Small intestine (tissue), 16 donors: ENCODE measurements at places on chromosomes 6 and 20. TPM values are rescaled to one million over a fixed set of nuclear protein-coding genes. Genes with fewer than 3 reads are reported as not detected.

DNA sequence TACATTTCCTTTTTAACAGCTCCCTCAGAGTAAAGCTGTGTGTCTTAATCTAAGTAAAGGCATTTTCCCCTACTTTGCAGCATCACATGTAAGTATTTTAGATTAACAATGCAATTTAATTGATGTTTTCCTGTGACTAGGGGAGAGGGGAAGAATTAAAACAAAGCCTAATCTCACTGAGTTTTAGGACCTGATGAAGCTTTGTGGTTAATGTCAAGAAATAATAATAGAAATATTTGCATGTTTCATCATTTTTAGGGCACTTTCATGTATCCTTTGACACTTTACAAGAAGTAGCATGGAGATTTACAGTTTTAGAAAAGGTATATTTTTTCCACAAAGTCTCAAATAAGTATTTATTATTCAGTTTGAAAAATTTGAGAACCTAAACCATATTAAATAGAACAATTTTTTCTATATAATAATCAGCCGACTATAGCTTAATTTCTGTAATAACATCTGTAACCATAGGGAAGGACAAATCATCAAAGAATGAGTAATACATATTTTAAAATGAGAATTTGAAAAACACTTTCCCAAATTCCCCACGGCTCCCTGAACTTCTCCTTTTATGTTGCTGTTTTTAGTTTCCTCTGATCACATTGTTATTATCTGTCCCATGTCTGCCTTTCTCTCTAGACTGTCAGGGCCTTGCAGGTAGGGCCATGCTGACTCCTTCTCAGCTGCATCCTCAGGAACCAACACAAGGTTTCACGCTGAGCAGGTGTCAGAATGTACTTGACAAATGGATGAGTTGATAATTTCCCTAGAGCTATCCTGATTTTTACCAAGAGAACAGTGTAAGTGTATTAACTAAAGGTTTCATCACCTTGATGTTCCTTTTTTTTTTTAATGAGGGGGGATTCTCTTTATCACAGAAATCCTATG, 338.1 kb downstream of the SYNE1 start:
- no peak overlapping the region for H3K4me3 ChIP-seq
- H3K27me3 ChIP-seq, result no peaks in the 10 kb centered on the region
- no peak overlapping the region for H3K27ac ChIP-seq
- no peaks in the 10 kb centered on the region for H3K36me3 ChIP-seq
- DNase-seq, result no peak

GRCh38 chr6:148313488-148313887, 29.1 kb upstream of the SASH1 start:
- no peak for DNase-seq
- H3K4me3 ChIP-seq, result no peak overlapping the region
- H3K4me1 ChIP-seq, result no peaks in the 10 kb centered on the region
- no peak overlapping the region for H3K27ac ChIP-seq

- no peak overlapping the region for H3K4me3 ChIP-seq
- H3K36me3 ChIP-seq, result no peaks in the 10 kb centered on the region
- H3K4me1 ChIP-seq, result no peaks in the 10 kb centered on the region
- DNase-seq, result no peak
Measured at GRCh38 chr20:24637087-24637486, 167.7 kb downstream of the SYNDIG1 start.

DNA sequence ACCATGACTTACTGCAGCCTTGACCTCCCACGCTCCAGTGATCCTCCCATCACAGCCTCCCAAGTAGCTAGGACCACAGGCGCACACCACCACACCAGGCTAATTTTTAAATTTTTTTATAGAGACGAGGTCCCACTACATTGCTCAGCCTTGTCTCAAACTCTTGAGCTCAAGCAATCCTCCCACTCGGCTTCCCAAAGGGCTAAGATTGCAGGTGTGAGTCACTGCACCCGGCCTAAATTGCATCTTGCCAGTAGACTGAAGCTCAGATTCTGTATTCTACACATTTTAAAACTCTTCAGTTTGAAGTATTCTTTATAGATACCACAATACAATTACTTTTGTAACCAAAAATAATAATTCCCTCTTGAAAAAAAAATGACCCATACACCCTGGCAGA, 11.4 kb downstream of the NUDT3 start:
- H3K27ac ChIP-seq, result no peak overlapping the region
- H3K4me1 ChIP-seq, result peaks cover 6% of the 10 kb centered on the region
- H3K36me3 ChIP-seq, result peaks cover 9% of the 10 kb centered on the region
- DNase-seq, result no peak
- H3K27me3 ChIP-seq, result no peaks in the 10 kb centered on the region

DNA sequence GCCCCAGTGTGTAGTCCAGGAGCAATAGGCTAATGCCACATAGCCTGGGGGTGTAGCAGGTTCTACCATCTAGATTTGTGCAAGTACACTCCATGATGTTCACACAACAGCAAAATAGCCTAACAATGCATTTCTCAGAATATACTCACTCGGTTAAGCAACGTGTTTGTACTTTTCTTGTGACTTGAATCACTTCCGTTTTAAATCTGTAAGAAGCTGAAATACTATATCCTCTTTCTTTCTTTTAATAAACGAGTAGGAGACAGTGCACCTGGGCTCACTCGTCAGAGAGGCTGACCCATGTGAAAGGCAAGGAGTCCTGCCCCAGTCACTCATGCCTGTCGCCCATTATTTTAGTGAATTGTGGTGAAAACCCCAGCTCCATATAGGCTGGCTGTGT, 201.6 kb downstream of the FOXA2 start:
- H3K4me3 ChIP-seq, result no peak overlapping the region
- H3K4me1 ChIP-seq, result no peaks in the 10 kb centered on the region
- H3K27ac ChIP-seq, result no peak overlapping the region
- no peaks in the 10 kb centered on the region for H3K27me3 ChIP-seq
- no peak for DNase-seq

GRCh38 chr20:25148982-25149846, 46.3 kb upstream of the ENTPD6 start:
- no peaks in the 10 kb centered on the region for H3K4me1 ChIP-seq
- no peak for DNase-seq
- no peak overlapping the region for H3K27ac ChIP-seq
- H3K4me3 ChIP-seq, result no peak overlapping the region
- no peaks in the 10 kb centered on the region for H3K36me3 ChIP-seq

GRCh38 chr6:137271245-137272183, 52.3 kb upstream of the IFNGR1 start:
- H3K36me3 ChIP-seq, result no peaks in the 10 kb centered on the region
- H3K4me3 ChIP-seq, result no peak overlapping the region
- no peak overlapping the region for H3K27ac ChIP-seq

DNA sequence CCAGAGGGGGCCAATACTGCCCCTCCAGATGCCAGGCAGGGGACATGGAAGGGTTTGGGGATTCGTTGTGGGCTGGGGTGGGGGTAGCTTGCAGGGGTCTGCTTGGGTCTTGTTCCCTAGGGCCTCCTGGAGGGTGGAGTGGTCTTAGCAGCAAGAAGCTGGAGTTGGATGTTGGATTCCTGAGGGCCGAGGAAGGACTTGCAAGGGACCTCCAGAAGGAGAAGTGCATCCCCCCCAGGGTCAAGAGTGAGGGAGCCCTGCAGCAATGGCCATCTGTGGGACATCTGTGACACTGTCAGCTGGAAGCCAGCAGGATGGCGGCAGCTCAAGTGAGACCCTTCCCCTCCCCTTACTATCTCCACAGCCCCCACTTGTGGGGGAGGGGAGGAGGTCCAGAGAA, 25.4 kb upstream of the CCN5 start:
- H3K27me3 ChIP-seq, result no peaks in the 10 kb centered on the region
- no peaks in the 10 kb centered on the region for H3K36me3 ChIP-seq
- DNase-seq, result no peak
- H3K4me1 ChIP-seq, result peaks cover 23% of the 10 kb centered on the region

- H3K27ac ChIP-seq, result no peak overlapping the region
- no peaks in the 10 kb centered on the region for H3K4me1 ChIP-seq
- H3K4me3 ChIP-seq, result no peak overlapping the region
- DNase-seq, result no peak
- H3K27me3 ChIP-seq, result no peaks in the 10 kb centered on the region
Measured at GRCh38 chr6:117329926-117330325, 64.6 kb downstream of the VGLL2 start.

DNA sequence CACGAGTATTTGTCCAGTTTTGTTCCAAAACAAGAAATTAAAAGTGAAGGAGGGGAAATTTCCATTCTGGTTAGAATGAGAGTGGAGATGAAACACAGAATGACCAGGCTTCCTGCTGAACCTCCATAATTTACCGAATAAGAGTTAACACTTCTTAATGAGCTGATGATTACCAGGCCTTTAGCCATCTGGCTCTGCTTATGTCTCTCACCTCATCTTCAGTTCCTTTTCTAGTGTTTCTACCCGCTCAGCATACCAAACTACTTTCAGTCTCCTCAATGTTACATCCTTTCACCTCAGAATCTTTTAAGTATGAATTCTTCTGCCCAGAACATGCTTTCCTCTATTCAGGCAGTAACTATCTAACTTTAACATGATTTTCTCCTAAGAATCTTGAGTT, 209.0 kb upstream of the RSPO3 start:
- H3K27me3 ChIP-seq, result no peaks in the 10 kb centered on the region
- no peaks in the 10 kb centered on the region for H3K4me1 ChIP-seq
- no peak overlapping the region for H3K27ac ChIP-seq
- no peak for DNase-seq
- no peak overlapping the region for H3K4me3 ChIP-seq

- DNase-seq, result no peak
- peaks cover 10% of the 10 kb centered on the region for H3K4me1 ChIP-seq
- H3K27ac ChIP-seq, result peak overlapping the region; percentile 81
- H3K27me3 ChIP-seq, result no peaks in the 10 kb centered on the region
Measured at GRCh38 chr6:41578217-41579087, 32.3 kb downstream of the FOXP4 start.

- no peak overlapping the region for H3K4me3 ChIP-seq
- H3K27ac ChIP-seq, result no peak overlapping the region
- peaks cover 6% of the 10 kb centered on the region for H3K36me3 ChIP-seq
- no peak for DNase-seq
- peaks cover 2% of the 10 kb centered on the region for H3K27me3 ChIP-seq
Measured at GRCh38 chr6:106417572-106418147, 57.1 kb downstream of the CRYBG1 start.

GRCh38 chr6:149484733-149485700, at the start of gene ZC3H12D:
Gene ZC3H12D (minus strand): TSS chr6:149485014. CDS start chr6:149474543, 10,471 bp downstream.
- DNase-seq, result peak; percentile 96
- no peaks in the 10 kb centered on the region for H3K27me3 ChIP-seq
- H3K4me1 ChIP-seq, result peaks cover 40% of the 10 kb centered on the region
- peak within 1 kb of the TSS; percentile 92 for H3K27ac ChIP-seq

DNA sequence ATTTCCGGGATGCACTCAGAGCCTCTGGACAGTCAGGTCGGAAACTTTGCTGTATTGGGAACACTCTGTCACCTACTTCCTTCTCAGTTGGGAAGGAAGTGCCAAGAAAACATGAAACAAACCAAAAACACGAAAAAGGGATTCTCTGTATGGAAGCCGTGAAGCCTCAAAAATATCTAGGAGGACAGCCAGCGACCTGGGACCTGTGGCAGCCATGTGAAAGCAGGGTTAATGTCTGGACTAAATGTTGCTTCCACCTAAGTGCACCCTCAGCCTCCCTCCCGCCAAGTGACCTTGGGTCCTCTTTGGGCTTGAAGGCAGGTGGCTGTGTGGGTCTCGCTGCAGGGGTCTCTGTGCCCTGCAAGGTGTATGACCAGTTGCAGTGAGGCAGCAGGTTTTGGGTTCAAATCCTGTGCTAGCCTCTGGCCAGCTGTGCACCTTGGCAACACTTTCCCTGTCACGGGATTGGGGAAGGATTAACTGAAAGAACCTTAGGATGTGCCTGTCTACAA, 851 bp downstream of the MAVS start:
- H3K4me3 ChIP-seq, result peak overlapping the region; percentile 100
- DNase-seq, result peak; percentile 28
- H3K36me3 ChIP-seq, result no peaks in the 10 kb centered on the region
- H3K27ac ChIP-seq, result peak overlapping the region; percentile 92
- no peaks in the 10 kb centered on the region for H3K27me3 ChIP-seq

- H3K4me1 ChIP-seq, result no peaks in the 10 kb centered on the region
- H3K27me3 ChIP-seq, result no peaks in the 10 kb centered on the region
- peak; percentile 16 for DNase-seq
- H3K4me3 ChIP-seq, result no peak overlapping the region
- H3K27ac ChIP-seq, result no peak overlapping the region
Measured at GRCh38 chr6:110233770-110234374, 53.6 kb downstream of the CDC40 start.

DNA sequence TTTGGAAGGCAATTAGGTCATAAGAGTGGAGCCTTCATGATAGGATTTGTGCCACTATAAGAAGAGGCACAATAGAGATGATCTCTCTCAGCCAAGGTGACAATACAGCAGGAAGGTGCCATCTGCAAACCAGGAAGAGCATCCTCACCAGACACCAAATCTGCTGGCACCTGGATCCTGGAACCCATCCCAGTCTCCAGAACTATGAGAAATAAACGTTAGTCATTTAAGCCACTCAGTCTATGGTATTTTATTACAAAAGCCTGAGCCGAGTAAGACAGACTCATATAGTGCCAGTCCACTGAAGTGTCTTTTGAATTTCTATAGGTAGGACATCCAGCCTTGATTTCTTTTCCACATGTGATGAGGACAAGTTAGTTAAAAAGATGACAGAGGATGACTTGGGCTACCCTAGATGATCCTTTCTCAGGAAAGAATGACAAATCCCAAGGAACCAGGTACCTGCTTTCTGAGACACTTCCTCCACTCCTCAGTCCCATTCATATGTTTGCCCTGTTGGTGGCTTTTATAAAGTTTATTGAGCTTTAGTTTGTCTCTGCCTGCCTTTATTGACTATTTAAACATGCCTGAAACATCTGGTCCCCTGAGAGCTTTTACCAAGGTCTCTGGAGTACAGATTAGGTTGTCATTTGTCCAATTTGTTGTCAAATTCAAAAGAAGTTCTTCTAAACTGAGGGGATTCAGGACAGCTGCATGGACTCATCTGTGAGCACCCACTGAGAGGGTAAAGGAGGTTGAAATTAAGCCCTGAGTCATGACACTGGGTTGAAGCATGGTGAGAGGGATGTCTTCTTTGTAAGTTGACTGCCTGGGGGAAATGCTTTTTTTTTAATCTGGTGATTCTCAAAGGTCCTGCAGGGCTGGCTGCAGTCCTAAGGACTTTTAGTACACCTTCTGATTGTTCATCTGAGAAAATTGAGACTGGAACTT, 165.0 kb upstream of the PLCB4 start:
- no peaks in the 10 kb centered on the region for H3K4me1 ChIP-seq
- H3K27ac ChIP-seq, result no peak overlapping the region
- H3K27me3 ChIP-seq, result no peaks in the 10 kb centered on the region
- no peak overlapping the region for H3K4me3 ChIP-seq
- DNase-seq, result no peak

DNA sequence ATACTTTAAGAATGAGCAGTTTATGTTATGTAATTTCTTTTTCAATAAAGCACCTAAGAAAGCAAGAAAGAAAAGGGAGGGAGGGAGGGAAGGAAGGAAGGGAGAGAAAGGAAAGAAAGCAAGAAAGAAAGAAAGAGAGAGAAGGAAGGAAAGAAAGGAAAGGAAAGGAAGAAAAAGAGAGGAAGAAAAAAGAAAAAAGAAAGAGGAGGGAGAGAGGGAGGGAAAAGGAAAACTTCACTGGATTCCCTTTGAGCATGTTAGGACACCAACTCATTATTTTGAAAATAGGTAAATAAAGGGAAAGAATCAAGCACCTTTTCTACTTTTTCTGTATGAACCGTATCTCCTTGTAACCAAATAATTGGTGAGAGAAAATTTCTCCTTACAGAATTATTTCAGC, 32.3 kb upstream of the TOP1 start:
- H3K27me3 ChIP-seq, result no peaks in the 10 kb centered on the region
- H3K4me1 ChIP-seq, result no peaks in the 10 kb centered on the region

The CST9L gene
- polyA plus RNA-seq, result not detected

The LAMA5 gene
- 6.2 TPM for polyA plus RNA-seq

The THBD gene
- polyA plus RNA-seq, result 2.2 TPM

The HSPA1L gene
- polyA plus RNA-seq, result 2.6 TPM

The WDR27 gene
- polyA plus RNA-seq, result 62.2 TPM

The RBM24 gene
- polyA plus RNA-seq, result 0.67 TPM

The KIF25 gene
- polyA plus RNA-seq, result not detected
